ENCODE measurements at places on chromosomes 1 and 21.
A peak's percentile ranks its signal among the peaks of the same experiment; 100 is the strongest.

DNA sequence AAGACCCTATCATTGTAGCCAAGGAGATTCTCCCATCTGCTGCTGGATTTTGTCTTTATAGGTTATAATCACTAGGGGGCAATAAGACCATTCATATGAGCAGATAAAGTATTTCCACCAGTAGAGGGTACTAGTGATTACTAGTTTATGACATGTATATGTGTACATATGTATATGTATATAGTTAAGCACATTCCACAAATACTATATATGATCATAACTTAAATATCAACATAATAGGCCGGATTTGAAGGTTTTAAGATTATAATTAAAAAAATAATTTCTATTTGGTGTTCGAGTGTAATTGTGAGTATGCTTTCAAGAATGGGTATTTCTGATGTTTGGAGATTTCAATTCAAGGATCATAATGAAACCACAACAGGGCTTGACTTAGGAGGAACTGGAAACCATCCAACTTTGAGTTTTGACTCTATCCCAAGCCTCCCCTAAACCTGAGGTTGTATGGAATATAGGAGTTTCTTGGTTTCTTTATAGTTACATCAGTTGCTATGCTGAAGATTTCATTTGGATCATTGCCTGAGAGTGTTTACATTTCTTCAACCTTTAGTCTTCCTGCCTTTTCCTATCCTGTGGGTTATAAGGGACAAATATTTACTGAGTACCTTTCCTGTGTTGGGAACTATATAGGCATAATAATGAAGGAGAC is 16.9 kb downstream of the TCEANC2 start:
- H3K4me1 ChIP-seq = no peaks in the 10 kb centered on the region
- no peaks in the 10 kb centered on the region for H3K36me3 ChIP-seq
- H3K4me3 ChIP-seq = no peak overlapping the region
- DNase-seq = peak; percentile 70
- no peak overlapping the region for H3K27ac ChIP-seq
- H3K27me3 ChIP-seq = no peaks in the 10 kb centered on the region

- no peak for DNase-seq
- H3K27me3 ChIP-seq = peaks cover 75% of the 10 kb centered on the region
- no peak overlapping the region for H3K27ac ChIP-seq
- no peaks in the 10 kb centered on the region for H3K36me3 ChIP-seq
Observed at GRCh38 chr1:86470859-86471258, 2.1 kb downstream of the CLCA1 start.

- no peaks in the 10 kb centered on the region for H3K27me3 ChIP-seq
- H3K4me1 ChIP-seq = no peaks in the 10 kb centered on the region
- no peak for DNase-seq
- no peak overlapping the region for H3K27ac ChIP-seq
- H3K36me3 ChIP-seq = no peaks in the 10 kb centered on the region
Observed at GRCh38 chr1:209556162-209556690, 27.3 kb upstream of the CAMK1G start.

DNA sequence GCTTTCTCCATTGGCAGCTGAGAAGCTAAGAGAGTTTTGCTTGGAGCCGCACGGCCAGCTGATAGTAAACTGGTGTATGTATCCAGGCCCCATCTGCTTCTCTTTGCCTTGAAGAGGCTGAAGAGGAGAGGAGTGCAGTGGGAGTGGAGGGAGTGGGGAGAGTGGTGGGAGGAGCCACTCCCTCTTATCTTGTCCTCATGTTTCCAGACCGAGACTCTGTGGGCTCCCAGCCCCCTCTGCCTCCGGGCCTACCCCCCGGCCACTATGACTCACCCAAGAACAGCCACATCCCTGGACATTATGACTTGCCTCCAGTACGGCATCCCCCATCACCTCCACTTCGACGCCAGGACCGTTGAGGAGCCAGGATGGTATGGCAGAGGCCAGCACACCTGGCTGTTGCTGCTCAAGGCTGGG is 6.0 kb upstream of the LRRC71 start:
- no peak overlapping the region for H3K27ac ChIP-seq
- peaks cover 7% of the 10 kb centered on the region for H3K4me1 ChIP-seq
- no peaks in the 10 kb centered on the region for H3K36me3 ChIP-seq
- H3K27me3 ChIP-seq = peaks cover 52% of the 10 kb centered on the region
- H3K4me3 ChIP-seq = no peak overlapping the region

GRCh38 chr1:245893025-245893424 is 614.1 kb downstream of the SMYD3 start:
- no peaks in the 10 kb centered on the region for H3K36me3 ChIP-seq
- H3K4me1 ChIP-seq = no peaks in the 10 kb centered on the region
- no peak overlapping the region for H3K4me3 ChIP-seq
- no peak overlapping the region for H3K27ac ChIP-seq

- H3K36me3 ChIP-seq = no peaks in the 10 kb centered on the region
- no peak for DNase-seq
- H3K4me3 ChIP-seq = no peak overlapping the region
- H3K27me3 ChIP-seq = peaks cover 83% of the 10 kb centered on the region
Observed at GRCh38 chr1:17913326-17914115, 158.4 kb downstream of the ACTL8 start.

DNA sequence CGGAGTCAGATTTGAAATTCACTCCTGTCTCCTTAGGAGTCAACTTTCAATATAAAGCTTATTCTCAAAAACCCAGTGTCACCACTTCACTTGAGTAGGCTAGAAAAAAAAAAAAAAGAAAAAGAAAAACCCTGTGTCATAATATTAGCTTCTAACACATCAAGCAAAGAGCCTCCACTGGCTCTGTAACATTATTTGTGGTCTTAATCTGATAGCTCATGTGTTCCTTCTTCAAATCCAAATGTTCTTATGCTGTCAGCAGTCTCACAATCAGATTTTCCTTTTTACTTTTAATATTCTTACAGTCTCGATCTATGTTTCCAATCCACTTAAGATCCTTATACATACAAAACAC is 26.1 kb upstream of the PSMG1 start:
- H3K4me1 ChIP-seq = no peaks in the 10 kb centered on the region
- H3K36me3 ChIP-seq = peaks cover 7% of the 10 kb centered on the region
- H3K27me3 ChIP-seq = no peaks in the 10 kb centered on the region
- no peak overlapping the region for H3K4me3 ChIP-seq
- DNase-seq = no peak
- no peak overlapping the region for H3K27ac ChIP-seq

All from MM.1S (cell line).